Melanocyte of skin (primary cell): ENCODE measurements at places on chromosomes 3 and 15. TPM values are rescaled to one million over a fixed set of nuclear protein-coding genes. Genes with fewer than 3 reads are reported as not detected.

Gene MAPK6
- 55.1 and 69.8 TPM in 2 replicates for total RNA-seq

Gene SEMA5B
- not detected in 2 replicates for total RNA-seq

Gene TMIE
- not detected in 2 replicates for total RNA-seq

Gene TMEM207
- not detected in 2 replicates for total RNA-seq

Gene UROC1
- total RNA-seq, result not detected in 2 replicates

Gene ATP13A5
- not detected in 2 replicates for total RNA-seq

Gene ALS2CL
- 4.0 and 4.5 TPM in 2 replicates for total RNA-seq

Gene ZNF860
- 2.9 and 5.0 TPM in 2 replicates for total RNA-seq
